Activated T-cell treated with anti-CD3 and anti-CD28 coated beads for 1 hour (primary cell): ENCODE measurements at places on chromosomes 2 and 18.

DNA sequence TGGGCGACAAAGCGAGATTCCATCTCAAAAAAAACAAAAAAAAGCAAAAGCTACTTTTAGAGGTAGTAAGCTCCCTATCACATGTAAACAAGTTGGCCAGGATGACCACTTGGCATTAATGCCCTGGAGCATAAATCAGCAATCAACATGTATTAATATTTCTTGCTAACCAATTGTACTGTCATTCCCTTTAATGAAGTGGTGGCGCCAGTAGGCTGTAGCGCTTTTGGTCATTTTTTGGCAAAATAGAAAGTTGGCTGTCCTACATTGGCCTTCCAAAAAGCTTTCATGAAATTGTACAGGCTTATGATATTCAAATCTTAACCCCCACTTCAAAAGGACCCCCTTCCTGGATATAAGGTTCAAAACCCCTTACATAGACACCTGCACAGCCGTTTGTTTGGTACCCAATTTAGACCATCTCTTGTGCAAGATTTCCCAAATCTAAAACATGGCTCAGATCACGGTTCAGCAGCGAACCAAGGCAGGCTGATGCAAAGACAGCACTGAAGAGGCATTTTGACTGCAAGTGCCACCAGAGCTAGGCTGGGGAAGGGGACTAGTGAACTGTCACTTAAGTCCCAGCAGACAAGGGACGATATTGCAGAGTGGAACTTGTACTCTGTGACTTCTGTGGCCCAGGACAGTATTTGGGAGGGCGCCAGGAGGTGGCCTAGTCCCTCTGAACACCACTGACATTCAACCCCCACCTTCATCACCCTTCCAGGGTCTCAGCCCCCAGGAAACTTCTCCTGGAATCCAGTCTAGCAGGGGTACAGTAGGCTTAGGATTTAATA lies 31.9 kb downstream of the SMAD7 start:
- DNase-seq, result no peak

DNA sequence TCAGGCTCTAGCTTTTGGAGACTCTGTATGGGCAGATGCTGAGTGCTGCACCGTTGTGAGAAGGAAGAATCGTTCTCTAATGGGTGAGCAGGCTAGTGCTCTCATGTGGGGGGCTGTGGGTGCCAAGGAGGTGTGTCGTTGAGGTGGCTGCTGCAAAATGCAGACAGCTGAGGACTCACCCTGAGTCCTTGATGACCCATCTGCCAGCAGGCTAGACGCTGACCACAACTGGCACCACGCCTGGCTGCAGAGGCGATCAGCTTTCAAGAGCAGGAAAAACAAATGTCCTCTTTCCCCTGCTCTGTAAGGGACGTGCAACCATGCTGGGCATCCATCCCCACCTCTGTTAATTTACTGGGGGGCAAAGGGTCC lies 48.2 kb downstream of the HAUS1 start:
- DNase-seq, result no peak

DNA sequence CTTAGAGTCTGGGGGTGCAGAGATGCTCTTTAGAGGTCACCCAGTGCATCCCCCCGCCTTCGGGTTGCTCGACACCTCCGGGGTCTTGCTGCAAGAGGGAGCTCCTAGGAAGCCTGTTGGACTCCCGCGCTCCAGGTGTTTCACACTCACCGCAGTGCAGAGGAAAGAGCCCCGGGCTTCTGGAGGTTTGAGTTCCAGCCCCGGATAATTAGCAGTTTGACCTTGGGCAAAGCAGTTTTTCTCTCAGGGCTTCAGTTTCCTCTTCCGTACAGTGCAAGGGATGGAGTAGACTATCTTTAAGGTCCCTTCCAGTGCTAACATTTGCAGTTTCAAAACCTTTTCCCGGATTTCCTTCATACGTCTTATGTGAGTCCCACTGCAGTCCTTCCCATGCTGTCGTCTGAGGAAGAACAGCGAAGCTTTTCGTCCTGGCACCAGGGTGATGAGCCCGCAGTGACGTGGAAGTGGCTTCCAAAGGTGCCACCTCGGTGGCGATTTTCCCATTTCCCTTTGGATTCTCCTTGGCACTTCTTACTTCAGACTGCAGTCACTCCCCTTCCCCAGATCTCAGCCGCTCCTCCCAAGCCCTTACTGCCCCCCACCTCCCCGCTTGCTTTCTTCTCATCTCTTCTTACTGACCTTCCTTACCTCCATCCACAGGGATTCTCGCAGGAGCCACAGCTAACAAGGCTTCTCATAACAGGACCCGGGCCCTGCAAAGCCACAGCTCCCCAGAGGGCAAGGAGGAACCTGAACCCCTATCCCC lies 585 bp downstream of the PNKD start:
- DNase-seq, result no peak

DNA sequence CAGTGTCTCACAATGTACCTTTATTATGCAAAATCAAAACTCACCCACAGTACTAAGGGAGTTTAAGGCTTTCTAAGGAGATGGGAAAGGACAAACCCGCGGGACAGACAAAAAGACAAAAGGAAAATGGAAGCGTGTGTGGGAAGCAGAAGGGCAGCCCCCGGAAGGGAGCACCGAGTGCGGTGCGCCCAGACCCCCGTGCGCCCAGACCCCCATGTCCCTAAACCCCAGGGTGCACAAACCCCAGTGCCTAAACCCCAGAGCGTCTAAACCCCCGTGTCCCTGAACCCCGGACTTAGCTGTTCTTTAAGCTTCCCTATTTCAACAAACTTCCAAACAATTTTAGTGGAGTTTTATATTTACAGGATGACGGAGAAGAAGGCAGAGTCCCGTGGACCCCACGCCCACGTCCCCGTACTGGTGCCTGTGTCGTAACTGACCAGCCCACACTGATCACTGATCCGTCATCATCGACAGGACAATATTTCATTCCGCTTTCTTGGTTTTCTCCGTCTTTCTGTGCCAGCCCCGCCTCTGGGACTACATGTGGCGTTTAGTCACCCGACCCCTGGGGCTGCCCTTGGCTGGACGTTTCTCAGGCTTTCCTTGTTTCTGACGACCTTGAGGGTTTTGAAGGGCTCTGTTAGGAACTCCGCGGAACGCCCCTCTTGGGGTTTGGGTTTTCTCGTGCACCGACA lies 76.9 kb downstream of the RTP5 start:
- no peak for DNase-seq

- no peak for DNase-seq
Observed at GRCh38 chr18:45887585-45887984, 62.1 kb downstream of the SIGLEC15 start.

- DNase-seq, result no peak
Observed at GRCh38 chr2:14340703-14341102, 291.8 kb upstream of the LRATD1 start.

GRCh38 chr2:72414137-72414760 lies 266.6 kb upstream of the CYP26B1 start:
- no peak for DNase-seq

DNA sequence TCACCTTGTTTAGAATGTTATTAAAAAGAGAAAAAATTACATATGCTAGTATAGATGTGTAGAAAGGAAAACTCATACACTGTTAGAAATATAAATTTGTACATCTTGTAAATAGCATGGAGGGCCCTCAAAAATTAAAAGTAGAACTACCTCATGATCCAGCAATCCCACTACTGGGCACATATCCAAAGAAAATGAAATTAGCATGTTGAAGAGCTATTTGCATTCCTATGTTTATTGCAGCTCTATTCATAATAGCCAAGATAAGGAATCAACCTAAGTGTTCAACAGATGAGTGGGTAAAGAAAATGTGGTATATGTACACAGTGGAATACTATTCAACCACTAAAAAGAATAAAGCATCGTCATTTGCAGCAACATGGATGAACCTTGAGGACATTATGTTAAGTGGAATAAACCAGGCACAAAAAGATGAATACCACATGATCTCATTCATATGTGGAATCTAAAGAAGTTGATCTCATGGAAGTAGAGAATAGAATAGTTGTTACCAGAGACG lies 251.5 kb upstream of the THUMPD2 start:
- DNase-seq, result no peak

DNA sequence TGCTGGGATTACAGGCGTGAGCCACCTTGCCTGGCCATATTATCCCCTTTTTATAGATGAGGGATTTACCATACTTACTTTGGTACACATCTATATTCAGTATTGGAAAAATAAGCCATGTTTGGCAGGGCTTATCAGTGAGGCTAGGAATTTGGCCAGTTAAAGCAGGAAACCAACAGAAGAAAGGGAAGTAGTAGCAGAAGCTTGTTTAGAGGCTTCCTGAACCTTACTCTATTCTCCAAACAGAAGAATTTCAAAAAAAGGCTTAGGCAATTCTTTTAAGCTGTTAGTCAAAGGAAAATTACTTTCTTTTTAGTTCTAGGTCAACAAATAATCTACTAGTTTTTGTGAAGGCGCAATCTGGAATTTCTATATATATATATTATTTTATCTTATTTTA lies 3.2 kb upstream of the GLS start:
- no peak for DNase-seq

GRCh38 chr18:25228410-25228809 lies 123.6 kb downstream of the ZNF521 start:
- no peak for DNase-seq

GRCh38 chr2:24402242-24403097 lies 42.1 kb upstream of the ITSN2 start:
- no peak for DNase-seq

- DNase-seq, result no peak
Observed at GRCh38 chr2:197254776-197255530, 55.6 kb downstream of the ANKRD44 start.

DNA sequence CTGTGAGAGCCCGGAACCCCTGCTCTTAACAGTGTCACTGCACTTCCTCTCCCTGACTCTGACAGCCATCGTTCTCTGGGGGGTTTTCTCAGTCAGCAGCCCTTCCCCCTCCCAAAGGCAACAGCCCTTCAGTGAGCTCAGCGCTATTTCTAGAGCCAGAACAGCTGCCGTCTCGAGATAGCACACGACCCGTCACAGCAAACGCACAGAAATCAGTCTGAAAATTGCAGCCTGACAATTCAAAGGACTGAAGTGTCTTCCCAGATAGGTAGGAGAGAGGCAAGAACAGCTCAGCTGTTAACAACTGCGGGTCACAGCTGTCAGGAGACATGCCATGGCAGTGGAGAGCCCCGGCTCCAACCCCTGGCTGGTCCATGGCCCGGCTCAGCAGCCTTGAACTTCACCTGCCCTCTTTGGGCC lies 45.4 kb downstream of the ST8SIA5 start:
- DNase-seq, result no peak

- DNase-seq, result no peak
Observed at GRCh38 chr2:53768242-53768542, 588 bp downstream of the CHAC2 start.

- no peak for DNase-seq
Observed at GRCh38 chr2:203549406-203549805, 14.3 kb upstream of the RAPH1 start.

- no peak for DNase-seq
Observed at GRCh38 chr18:54129448-54130067, 94.9 kb downstream of the MBD2 start.

- no peak for DNase-seq
Observed at GRCh38 chr2:193583638-193584400, 1389.1 kb upstream of the TMEFF2 start.

- DNase-seq, result no peak
Observed at GRCh38 chr18:9631814-9632496, 17.6 kb upstream of the PPP4R1 start.

GRCh38 chr2:240858321-240858720 lies 10.3 kb upstream of the AGXT start:
- no peak for DNase-seq

GRCh38 chr18:12121175-12122042 lies 27.8 kb downstream of the ANKRD62 start:
- DNase-seq, result no peak

- no peak for DNase-seq
Observed at GRCh38 chr2:64622443-64623241, 31.1 kb downstream of the SERTAD2 start.

DNA sequence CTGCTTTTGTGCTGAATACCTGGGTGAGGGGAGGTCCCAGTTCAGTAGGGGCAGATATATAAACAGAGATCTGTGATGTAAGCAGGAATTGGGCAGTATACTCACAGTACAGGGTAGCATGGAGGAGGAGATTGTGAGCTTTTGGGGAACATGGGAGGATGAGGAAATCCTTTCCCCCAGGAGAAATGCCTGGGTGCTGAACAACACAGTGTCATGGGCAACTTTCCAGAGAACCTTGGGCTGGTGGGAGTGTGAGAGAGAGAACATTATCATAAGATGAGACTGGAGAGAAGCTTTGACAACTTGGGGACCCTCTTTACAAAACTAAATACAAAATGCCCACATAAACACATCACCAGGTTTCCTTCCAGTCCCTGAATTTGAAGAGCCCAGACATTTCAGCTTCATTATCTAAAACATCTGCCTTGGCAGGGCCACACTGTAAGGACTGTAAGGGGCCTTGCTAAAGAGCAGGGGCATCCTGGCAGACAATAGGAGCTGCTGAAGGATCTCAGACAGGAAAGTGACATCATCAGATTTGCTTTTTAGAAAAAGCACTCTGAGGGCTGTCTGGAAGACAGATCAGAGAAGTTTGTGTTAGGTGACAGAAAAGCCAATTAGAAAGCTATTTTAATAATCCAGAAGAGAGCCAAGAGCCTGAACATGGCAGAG lies 303.1 kb upstream of the FBXO11 start:
- no peak for DNase-seq

DNA sequence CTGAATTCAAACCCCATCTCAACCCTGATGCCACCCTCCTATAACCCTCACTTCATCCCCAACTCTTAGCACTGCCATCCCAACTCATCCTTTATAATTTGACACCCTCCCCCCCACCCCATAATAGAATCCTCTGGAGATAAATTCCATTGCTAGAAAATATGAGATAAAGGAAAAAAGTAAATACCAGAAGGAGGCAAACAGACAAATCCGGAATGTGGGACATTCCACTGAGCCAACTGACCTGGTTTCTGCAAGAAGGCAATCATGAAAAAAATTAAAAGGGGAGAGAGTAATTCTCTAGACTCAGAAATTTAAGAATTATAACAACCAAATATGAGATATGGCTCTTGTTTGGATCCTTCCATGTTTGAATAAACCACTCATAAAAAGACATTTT lies 132.4 kb downstream of the CYP26B1 start:
- no peak for DNase-seq

DNA sequence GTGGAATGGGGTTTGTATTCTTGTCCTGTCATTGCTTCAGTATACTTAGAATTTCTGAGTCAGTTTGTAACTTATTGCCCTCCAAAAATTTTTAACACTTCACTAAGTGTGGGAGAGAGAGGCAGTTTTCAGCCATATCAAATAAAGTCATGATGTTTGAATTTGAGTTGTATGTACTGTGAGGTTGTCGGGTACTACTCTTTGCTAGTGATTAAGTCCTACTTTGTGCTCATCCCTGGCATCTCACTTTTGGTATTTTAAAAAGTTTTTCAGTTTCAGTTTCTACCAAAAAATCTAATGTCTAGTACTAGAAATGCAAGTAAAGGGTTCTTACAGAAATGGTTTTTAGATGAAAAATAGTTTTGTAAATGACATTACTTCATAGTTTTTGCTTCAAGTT lies 40.7 kb downstream of the EIF5B start:
- DNase-seq, result no peak

GRCh38 chr2:118481299-118481698 lies 366.1 kb downstream of the EN1 start:
- no peak for DNase-seq
